ENCODE measurements at places on chromosomes 5 and 9.

GRCh38 chr5:51622161-51622790 lies 239.0 kb downstream of the ISL1 start:
- DNase-seq: no peak

- DNase-seq: no peak
Measured at GRCh38 chr9:79757881-79758669, 186.3 kb downstream of the TLE4 start.

- no peak for DNase-seq
Measured at GRCh38 chr9:113770396-113770795, 105.7 kb upstream of the ZNF618 start.

GRCh38 chr9:3348169-3348568 lies 177.6 kb downstream of the RFX3 start:
- DNase-seq: no peak

- DNase-seq: no peak
Measured at GRCh38 chr5:63070001-63070400, 491.4 kb downstream of the LRRC70 start.

DNA sequence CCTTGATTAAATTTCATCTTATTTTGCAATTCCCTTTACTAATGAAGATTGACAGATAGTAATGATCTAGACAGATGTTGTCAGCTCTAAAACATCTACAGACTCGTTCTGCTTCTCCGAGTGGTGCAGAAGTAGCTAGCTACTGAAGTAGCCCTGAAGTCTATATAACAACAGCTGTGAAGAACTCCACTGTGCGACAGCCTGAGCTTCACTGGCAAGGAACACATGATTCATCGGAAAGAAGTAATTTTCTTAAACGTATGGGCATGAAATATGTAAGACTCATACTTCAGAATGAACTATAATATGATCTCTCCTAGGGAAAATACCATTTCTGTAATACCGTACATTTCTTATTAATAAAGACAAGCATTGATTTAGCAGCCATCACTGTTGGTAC lies 96.2 kb downstream of the TRPM3 start:
- no peak for DNase-seq

DNA sequence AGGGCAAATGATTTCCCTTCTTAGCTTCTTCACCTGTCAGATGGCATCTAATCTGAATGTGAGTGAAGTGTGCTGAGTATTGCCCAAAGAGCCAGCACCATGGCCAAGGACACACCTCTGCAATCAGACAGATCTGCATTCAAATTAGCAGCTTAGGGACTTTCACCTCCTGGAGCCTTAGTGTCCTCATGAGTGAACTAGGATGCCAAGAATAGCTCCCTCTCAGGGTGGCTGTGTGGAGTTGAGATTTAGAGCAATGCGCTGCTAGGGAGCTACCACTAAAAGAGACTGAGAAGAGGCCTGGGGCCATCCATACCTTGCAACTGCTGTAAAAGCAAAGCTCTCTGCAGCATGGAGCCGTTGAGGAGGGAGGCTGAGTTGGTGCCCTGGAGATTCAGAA lies 1.4 kb downstream of the CIZ1 start:
- no peak for DNase-seq

- no peak for DNase-seq
Measured at GRCh38 chr9:76464706-76465105, 5.7 kb downstream of the GCNT1 start.

GRCh38 chr5:158777647-158778350 lies 321.9 kb downstream of the EBF1 start:
- no peak for DNase-seq

GRCh38 chr5:136033848-136034247 lies 5.1 kb downstream of the TGFBI start:
- DNase-seq: no peak

DNA sequence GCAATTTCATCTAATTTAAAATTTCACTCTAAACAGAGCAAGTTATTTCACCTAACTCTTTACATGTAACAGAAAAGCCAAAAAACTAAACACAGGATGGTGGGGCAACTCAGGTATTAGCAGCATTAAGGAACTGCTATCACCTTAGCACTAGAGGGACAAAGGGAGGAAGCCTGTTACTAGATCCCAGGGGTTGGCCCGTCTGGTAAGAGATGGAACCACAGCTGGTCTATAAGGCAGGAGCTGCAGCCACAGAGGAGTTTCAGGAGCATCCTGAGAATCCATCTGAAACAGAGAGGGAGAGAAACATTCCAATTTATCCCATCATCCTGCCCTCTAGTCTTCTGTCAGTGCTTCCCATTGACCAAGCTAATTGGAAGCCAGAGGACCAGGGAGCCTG lies 300.3 kb downstream of the MRPS30 start:
- DNase-seq: no peak

DNA sequence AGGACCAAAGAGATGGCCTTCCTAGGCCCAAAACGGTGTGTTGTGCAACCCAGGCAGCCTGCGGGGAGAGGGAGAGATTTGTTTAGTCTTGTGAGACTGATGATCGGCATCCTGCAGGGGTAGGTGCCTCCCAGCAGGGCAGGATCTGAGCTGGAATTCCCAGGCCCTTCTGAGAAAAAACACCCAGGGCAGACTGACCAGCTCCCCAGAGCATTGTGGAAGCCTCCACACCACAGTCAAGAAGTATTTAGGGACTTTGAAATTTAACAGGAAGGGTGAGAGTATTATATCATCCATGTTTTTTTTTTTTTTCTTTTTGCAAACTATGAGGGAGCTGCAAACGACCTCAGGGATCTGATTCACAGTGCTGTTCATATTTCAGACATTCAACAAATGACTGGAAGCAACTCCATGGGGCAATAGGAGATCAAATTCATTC lies 104.5 kb upstream of the LHFPL2 start:
- no peak for DNase-seq

- DNase-seq: no peak
Measured at GRCh38 chr9:130327781-130328348, 62.3 kb downstream of the HMCN2 start.

DNA sequence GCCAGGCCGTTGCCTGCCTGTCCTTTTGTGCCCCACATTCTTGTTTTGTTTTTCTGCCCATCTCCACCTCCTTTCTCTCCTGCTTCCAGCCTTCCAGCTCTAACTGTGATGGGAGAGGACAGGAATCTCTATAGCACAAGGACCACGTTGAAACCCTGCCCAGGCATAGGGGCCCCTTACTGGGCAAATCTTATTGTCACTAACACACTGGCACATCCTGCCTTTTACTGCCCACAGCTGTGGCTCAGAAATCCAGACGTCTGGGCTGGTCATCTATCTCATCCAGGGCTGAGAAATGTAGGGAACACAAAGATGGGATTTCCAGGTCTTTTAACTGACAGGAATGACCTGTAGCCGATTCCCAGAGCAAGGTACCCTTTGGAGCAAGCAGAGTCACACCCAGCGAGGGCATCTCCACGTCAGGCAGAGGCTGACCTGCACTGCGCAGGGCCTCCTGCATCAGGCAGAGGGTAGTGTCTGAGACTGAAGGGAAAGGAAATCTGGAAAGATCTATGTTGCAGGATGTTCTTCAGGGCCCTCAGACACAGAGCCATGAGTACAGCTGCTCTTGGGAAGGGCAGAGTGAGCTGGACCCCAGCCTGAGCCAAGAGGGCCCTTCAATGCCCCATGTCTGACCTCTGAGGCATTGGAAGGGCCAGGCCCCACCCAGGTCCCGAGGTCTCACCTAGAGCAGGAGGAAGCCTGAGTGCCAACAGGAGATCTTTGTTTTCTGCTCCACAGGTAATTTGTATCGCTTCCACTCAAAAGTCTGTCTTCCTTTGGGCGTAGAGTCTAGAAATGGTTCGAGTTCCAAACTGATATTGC lies 278.8 kb downstream of the FSTL4 start:
- DNase-seq: no peak

GRCh38 chr9:87541663-87542062 lies 44.0 kb downstream of the DAPK1 start:
- DNase-seq: no peak

DNA sequence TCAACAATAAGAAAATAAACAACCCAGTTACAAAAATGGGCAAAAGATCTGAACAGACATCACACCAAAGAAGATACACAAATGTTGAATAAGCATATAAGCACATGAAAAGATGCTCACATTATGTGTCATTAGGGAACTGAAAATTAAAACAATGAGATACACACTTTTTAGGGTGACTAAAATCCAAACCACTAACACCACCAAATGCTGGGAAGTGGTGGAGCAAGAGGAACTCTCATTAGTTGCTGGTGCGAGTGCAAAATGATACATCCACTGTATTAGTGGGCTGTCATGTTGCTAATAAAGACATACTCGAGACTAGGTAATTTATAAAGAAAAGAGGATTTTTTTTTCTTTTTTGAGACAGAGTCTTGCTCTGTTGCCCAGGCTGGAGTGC lies 329.1 kb downstream of the TMEM38B start:
- DNase-seq: no peak

- no peak for DNase-seq
Measured at GRCh38 chr9:137458194-137459151, 661 bp downstream of the NSMF start.

- DNase-seq: no peak
Measured at GRCh38 chr5:32270946-32271345, 41.8 kb downstream of the MTMR12 start.
